Stimulated activated CD8-positive, alpha-beta memory T cell treated with anti-CD3 and anti-CD28 coated beads, Interleukin-4, amount 100 ng/mL, for 1 hour (primary cell): ENCODE measurements at places on chromosomes 2 and 18.

DNA sequence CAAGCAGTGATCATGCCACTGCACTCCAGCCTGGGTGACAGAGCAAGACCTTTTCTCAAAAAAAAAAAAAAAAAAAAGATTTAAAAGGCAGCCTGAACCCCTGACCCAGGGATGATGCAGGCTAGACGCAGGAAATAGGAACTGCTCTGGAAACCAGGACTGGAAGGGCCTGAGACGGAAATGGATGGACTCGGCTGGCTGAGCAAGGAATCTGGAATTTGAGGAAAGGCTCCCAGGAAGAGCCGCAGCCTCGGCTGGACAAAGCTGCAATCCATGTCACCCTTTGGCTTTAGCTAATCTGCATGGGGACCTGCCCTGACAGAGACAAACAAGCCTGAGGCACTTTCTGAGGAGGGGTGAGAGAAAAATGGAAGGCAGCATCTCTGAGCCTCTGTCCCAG is 55.0 kb upstream of the DAPL1 start:
- no peak for DNase-seq

GRCh38 chr2:237736783-237737182 is 61.8 kb upstream of the RBM44 start:
- no peak for DNase-seq

GRCh38 chr2:238247002-238247822 is 7.4 kb upstream of the HES6 start:
- DNase-seq, result no peak

- no peak for DNase-seq
Measured at GRCh38 chr2:184416146-184416913, 182.0 kb upstream of the ZNF804A start.

DNA sequence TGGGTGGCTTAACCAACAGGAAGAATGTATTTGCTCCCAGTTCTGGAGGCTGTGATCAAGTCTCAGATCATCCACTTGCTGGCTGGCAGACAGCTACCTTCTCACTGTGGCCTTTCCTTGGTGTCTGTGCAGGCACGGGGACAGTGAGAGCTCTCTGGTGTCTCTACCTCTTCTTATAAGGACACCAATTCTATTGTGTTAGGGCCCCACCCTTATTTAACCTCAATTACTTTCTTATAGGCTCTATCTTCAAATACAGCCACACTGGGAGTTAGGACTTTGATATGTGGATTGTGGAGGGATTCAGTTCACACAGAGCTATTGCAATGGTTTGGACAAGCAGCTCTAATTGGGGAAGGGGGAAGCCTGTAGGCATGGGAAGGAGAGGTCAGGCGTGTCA is 25.3 kb upstream of the IL1RN start:
- no peak for DNase-seq
